ENCODE measurements at places on chromosomes 1 and 21. TPM values are rescaled to one million over a fixed set of nuclear protein-coding genes. Genes with fewer than 3 reads are reported as not detected.
A peak's percentile ranks its signal among the peaks of the same experiment; 100 is the strongest.

TNFSF4 gene
- total RNA-seq, result 0.25 TPM

LIN28A gene
- total RNA-seq, result not detected

MAN1C1 gene
- total RNA-seq, result 2.3 TPM

FAM78B gene
- total RNA-seq, result 2.5 TPM

VSIG8 gene
- total RNA-seq, result not detected

TMEM240 gene
- 1.1 TPM for total RNA-seq

- H3K4me1 ChIP-seq, result no peaks in the 10 kb centered on the region
- H3K4me3 ChIP-seq, result no peak overlapping the region
- H3K36me3 ChIP-seq, result no peaks in the 10 kb centered on the region
- no peaks in the 10 kb centered on the region for H3K27me3 ChIP-seq
Measured at GRCh38 chr1:2961661-2962060, 59.6 kb upstream of the ACTRT2 start.

DNA sequence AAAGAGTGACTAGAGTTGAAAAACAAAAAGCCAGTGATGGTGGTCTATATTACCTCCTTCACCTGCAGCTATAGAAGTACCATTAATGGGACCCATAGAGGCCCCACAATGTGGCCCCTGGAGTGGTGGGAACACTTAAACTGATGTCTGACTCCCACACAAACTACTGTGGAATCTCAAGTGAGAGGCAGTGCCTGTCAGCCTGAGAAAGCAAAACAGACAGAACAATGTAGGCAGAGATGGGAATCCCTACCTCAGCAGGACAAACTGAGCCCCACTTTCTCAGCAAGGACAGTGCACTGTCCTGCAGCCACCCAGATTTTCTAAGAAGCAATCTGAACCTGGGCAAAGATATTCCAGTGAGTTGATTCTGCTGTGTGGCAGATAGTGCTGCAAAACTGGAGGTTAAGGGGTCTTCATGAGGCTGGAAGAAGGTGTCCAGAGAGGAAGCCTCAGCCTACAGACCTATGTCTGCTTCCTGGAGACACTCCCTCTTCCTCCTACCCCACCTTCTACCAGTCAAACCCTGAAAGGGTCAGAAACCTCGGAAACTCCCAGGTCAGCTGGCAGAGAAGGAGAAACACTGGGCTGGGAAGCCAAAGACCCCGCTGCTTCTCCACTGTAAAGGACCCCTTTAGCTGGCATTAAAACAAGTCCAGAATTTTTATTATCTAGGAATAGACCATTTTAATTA, 228.7 kb downstream of the C1orf94 start:
- no peaks in the 10 kb centered on the region for H3K4me1 ChIP-seq
- H3K36me3 ChIP-seq, result no peaks in the 10 kb centered on the region
- no peak for DNase-seq

- DNase-seq, result peak; percentile 92
- peak overlapping the region; percentile 97 for H3K27ac ChIP-seq
- peaks cover 10% of the 10 kb centered on the region for H3K36me3 ChIP-seq
- no peaks in the 10 kb centered on the region for H3K27me3 ChIP-seq
Measured at GRCh38 chr1:184622136-184622823, 132.4 kb downstream of the EDEM3 start.

- no peaks in the 10 kb centered on the region for H3K27me3 ChIP-seq
- no peak overlapping the region for H3K4me3 ChIP-seq
- DNase-seq, result no peak
- no peaks in the 10 kb centered on the region for H3K36me3 ChIP-seq
- H3K27ac ChIP-seq, result no peak overlapping the region
- H3K4me1 ChIP-seq, result no peaks in the 10 kb centered on the region
Measured at GRCh38 chr1:216587715-216588114, 135.5 kb downstream of the ESRRG start.

DNA sequence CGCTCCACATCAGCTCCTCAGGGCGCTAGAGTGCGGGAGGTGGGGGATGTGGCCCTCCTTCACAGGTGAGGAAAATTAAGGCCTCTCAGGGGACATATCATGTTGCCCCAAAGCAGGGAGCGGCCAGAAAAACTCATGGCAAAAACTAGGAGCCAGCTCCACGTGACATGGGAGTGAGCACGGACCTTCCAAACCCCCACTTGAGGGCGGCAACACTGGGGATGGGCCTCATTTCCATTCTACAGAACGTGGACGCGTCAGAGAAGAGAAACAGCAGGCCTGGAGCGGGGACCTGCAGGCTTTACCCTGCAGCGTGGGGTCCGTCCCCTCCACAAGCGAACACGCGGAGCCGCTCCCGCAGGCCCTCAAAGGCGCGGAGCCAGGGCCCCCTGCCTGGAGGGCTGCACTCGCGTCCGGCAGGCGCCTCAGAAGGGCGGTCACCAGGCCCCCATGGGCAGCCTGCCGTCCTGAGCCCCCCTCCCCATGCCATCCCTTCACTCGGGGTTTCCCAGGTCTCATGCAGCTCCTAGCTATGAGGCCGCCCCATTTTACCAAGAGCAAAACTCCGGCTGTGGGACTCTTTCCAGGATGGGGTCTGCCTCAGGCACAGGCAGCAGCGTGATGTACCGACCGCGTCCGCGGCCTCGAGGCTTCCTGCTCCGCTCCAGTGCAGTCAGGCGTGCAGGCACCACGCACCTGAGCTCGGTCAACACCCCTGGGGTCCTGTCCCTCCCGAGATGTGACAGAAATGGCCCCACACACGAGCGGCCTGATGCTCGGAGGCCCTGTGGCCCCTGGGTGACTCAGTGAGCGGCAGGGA, 5.5 kb downstream of the CFAP410 start:
- H3K36me3 ChIP-seq, result no peaks in the 10 kb centered on the region
- H3K4me3 ChIP-seq, result no peak overlapping the region
- DNase-seq, result no peak
- H3K27me3 ChIP-seq, result no peaks in the 10 kb centered on the region
- no peak overlapping the region for H3K27ac ChIP-seq
- H3K4me1 ChIP-seq, result peaks cover 9% of the 10 kb centered on the region

- no peak for DNase-seq
- H3K4me1 ChIP-seq, result no peaks in the 10 kb centered on the region
- no peak overlapping the region for H3K27ac ChIP-seq
- no peaks in the 10 kb centered on the region for H3K36me3 ChIP-seq
- no peaks in the 10 kb centered on the region for H3K27me3 ChIP-seq
Measured at GRCh38 chr1:233700338-233700737, 86.4 kb downstream of the KCNK1 start.

DNA sequence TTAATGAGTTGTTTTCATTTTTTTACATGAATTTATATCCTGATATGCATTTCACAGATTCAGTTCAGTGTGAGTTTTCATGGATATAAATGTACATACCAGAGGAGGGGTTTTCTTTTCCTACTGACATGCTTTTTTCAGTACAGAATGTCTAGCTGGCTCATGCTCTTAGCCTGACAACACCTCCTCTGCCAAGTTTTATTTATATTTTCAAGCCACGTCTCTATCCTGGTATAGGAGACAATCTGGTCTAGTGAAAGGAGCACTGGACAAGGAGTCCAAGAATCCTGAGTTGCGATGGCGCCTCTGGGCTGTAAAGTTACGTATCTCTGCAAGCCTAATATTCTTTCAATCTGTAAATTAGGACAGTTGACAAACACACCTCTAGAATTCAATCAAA, 4.9 kb downstream of the DAB1 start:
- no peak overlapping the region for H3K4me3 ChIP-seq
- H3K4me1 ChIP-seq, result peaks cover 6% of the 10 kb centered on the region
- no peaks in the 10 kb centered on the region for H3K36me3 ChIP-seq
- DNase-seq, result no peak

DNA sequence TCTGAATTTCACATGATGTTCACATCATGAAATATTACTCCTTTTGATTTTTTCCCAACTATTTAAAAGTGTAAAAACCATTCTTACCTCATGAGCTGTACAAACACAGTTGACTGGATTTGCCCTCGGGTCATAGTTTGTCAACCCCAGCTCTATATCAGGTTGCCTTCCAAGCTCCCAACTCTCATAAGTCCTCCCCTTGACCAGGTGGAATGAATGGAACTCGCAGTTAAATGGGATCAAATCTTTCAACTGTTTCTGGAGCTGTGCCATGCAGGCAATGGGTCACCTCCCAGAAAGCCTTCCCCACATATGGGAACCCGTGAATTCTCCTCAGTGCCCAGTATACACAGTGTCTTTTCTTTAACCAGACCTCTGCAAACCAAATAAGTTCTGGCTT, 169.8 kb upstream of the FOXD3 start:
- no peak for DNase-seq
- H3K4me1 ChIP-seq, result no peaks in the 10 kb centered on the region
- H3K4me3 ChIP-seq, result no peak overlapping the region
- H3K27me3 ChIP-seq, result no peaks in the 10 kb centered on the region
- no peaks in the 10 kb centered on the region for H3K36me3 ChIP-seq
- H3K27ac ChIP-seq, result no peak overlapping the region

GRCh38 chr1:154808909-154809262, 61.2 kb downstream of the KCNN3 start:
- H3K4me1 ChIP-seq, result peaks cover 41% of the 10 kb centered on the region
- H3K27ac ChIP-seq, result peak overlapping the region; percentile 81
- H3K4me3 ChIP-seq, result peak overlapping the region; percentile 23
- H3K36me3 ChIP-seq, result no peaks in the 10 kb centered on the region

DNA sequence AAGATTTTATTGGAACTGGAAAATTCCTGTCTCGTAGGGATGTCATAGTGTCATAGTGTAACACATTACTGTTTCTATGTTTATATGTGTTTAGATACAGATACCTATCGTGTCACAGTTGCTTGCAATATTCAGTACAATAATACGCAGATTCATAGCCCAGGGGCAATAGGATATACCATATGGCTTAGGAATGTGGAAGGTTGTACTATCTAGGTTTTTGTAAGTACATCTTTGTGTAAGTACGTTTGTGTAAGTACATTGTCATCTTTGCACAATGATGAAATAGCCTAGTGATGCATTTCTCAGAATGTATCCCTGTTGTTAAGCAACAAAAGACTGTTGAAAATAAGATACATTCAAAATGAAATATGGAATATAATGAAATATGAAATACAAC, 68.9 kb downstream of the CAMTA1 start:
- no peaks in the 10 kb centered on the region for H3K27me3 ChIP-seq
- no peak for DNase-seq
- no peaks in the 10 kb centered on the region for H3K4me1 ChIP-seq
- H3K4me3 ChIP-seq, result no peak overlapping the region
- no peak overlapping the region for H3K27ac ChIP-seq
- no peaks in the 10 kb centered on the region for H3K36me3 ChIP-seq

DNA sequence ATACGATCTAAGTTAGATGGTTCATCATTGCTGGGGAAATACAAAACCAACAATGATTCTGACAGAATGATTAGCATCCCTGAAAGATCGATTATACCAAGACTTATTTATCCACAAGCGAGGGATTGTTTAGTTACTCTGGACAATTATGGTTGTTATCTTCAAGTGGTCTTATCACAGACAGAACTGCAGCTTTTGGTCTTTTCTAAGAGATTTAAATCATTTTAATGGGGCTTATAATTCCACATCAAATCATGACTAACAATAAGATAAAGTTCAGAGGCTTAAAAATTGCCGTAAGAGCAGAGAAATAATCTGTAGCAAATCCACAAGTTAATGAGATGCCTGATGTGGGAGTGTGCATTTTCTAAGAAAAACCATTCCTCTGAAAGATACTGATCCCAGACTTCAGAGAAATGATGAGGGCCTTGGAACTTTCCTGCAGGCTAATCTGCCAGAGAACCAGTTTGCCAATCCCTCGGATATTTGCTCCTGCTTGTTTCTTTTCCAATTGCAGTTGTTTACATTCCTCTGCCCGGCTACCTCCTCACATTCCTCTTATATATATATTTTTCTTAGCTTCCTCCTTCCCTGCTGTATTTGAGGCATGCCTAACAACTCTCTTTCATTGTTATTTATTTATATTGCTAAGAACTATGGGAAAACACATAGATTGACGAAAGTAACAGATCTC, 134.8 kb downstream of the BACH1 start:
- H3K27me3 ChIP-seq, result no peaks in the 10 kb centered on the region
- H3K4me1 ChIP-seq, result no peaks in the 10 kb centered on the region
- H3K27ac ChIP-seq, result no peak overlapping the region

DNA sequence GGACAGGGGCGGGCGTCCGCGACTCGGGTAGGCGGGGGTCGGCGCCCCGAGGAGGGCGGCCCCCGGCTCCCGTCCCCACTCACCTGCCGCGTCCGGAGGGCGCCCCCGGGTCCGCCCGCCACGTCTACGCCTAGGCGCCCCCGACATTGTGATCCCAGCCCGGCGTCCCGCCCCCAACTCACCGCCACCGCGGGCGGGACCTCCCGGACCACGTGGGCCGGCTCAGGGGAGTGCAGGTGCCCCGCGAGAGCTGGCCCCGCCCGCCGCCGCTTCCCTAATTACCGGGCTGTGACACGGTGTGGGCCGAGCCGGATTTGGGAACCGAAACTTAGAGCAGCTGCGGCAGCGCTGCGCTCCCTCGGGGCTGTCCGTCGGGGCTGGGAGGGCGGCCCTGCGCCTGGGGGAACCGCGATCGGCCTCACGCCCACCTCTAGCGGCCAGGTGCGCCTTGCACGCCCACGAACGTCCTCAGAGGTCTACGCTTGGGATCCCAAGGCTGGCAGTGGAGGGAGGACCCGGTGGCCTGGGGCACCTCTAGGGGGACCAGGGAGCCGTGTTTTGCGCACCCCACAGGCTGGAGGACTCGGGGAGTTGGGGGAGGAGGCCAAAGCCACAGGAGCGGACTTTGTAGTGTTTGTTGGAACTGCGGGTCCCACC, 521 bp upstream of the NADK start:
- DNase-seq, result no peak
- H3K4me1 ChIP-seq, result peaks cover 65% of the 10 kb centered on the region
- no peaks in the 10 kb centered on the region for H3K36me3 ChIP-seq

- no peaks in the 10 kb centered on the region for H3K36me3 ChIP-seq
- no peak overlapping the region for H3K4me3 ChIP-seq
- no peak overlapping the region for H3K27ac ChIP-seq
- no peaks in the 10 kb centered on the region for H3K27me3 ChIP-seq
Measured at GRCh38 chr1:179490611-179491010, 85.1 kb downstream of the NPHS2 start.

GRCh38 chr1:111736548-111737215, 2.5 kb downstream of the INKA2 start:
- DNase-seq, result no peak
- H3K27me3 ChIP-seq, result no peaks in the 10 kb centered on the region
- peaks cover 62% of the 10 kb centered on the region for H3K4me1 ChIP-seq
- no peaks in the 10 kb centered on the region for H3K36me3 ChIP-seq

DNA sequence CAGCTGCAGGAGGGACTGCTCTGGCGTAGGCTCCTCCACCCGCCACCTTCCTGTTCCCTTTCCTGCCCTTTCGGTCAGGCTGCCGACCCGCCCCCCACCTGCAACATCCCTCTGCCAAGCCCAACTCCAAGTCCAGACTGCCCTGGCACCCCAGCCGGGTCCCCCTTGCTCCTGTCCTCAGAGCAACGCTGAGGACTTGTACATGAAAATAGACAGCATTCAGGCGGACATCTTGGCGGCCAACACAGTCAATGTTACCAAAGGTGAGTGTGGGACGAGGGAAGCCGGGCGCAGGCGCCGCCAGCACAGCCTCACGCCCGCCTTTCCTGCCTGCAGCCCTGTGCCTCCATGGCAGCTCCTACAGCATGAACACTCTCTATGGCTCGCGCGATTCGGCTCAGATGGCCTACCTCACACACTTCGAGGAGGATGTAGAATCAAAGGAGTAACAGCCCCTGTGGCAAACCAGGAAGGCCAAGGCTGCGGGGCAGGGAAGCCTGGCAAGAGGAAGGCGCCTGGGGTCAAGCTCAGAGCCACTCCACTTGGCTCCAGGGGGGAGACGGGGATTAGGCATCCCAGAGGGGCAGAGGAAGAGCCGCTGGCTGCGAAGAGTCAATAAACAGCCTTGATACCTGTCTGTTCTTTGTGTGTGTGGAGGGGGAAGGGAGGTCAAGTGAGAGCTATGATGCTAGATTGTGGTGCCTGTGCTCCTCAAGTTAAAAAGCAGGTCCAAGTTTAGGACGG, 5.8 kb downstream of the RNU5D-1 start:
- no peak for DNase-seq
- no peaks in the 10 kb centered on the region for H3K4me1 ChIP-seq
- no peaks in the 10 kb centered on the region for H3K27me3 ChIP-seq
- no peak overlapping the region for H3K27ac ChIP-seq
